ENCODE measurements at places on chromosomes 1 and 21.
A peak's percentile ranks its signal among the peaks of the same experiment; 100 is the strongest.

DNA sequence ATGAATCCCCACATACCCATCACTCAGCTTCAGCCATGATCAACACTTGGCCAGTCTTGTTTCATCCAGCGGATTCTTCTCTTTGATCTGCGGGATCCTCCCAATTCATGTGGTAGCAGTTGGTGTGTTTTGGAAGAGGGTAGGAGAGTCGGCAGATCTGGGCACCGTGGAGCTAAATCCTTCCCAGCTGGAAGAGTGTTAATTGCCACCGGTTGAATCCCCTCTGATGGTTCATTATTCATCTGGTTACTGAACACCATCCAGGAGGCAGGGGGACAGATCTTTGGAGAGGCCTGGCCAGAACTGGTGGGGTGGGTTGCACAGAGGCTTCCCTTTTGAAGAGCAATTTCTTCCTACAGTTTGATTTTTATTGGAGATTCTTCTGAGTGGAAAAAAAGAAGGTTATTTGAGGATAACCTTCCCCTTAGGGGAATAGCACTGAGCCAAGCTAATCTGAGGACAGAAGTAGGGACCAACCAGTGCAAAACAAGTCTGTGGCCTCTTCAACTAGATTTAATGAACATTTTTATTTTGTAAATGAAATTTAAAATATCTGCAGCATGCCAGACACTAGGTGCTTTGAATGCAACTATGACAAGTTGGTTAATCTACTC, 8.1 kb downstream of the NFASC start:
- DNase-seq = no peak

- no peak for DNase-seq
These were observed 2.8 kb downstream of the VPS72 start for GRCh38 chr1:151187205-151187604.

DNA sequence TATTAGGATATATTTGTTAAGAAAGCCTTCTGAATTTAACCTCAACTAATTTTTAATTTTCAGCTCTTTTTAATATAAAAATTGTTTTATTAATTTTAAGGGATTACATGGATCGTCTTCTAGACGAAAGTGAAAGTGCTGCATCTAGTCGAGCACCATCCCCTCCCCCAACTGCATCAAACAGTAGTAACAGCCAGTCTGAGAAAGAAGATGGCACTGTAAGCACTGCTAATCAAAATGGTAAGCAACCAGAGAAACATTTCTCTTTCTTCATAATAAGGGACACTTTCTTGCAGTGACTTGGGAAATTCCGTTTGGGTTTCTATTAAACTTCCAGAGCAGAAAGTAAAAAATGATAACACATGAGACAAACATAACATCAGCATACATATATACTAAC, 56.9 kb downstream of the MIER1 start:
- DNase-seq = peak; percentile 41

- no peak for DNase-seq
These were observed 125.4 kb downstream of the EIF4G3 start for GRCh38 chr1:21051177-21051825.

DNA sequence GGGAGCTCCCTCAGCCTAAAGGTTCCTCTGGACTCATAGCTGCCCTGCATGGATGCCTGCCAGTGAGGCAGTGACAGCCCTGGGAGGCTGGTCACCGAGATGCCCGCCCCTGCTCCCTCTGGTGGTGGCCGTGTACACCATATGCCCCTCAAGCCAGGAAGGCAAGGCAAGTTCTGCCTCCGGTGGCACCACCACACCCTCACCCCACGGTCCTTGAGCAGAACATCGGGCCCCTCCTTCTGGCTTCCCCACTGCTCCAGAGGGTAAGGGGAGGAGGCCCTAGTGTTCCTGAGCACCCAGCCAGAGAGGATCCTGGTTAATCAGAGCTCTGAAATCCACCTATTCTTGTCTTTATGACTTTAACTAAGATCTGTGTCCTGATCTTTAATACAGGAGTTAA, 1.5 kb upstream of the S100A14 start:
- no peak for DNase-seq

DNA sequence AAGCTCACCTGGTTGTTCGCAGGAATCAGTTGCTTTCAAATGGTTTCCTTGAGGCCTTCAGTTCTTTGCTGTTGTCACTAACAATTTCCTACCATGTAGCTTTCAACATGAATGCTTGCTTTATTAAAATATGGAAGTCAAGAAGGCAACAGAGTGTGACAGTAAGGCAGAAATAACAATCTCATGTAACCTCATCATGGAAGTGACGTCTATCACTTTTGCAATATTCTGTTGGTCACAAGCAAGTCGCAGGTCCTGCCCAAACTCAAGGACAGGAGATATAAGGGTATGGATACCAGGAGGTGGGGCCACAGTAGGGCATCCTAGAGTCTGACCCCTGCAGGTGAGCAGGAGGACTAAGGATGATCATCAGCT, 296.8 kb upstream of the ZP4 start:
- no peak for DNase-seq

DNA sequence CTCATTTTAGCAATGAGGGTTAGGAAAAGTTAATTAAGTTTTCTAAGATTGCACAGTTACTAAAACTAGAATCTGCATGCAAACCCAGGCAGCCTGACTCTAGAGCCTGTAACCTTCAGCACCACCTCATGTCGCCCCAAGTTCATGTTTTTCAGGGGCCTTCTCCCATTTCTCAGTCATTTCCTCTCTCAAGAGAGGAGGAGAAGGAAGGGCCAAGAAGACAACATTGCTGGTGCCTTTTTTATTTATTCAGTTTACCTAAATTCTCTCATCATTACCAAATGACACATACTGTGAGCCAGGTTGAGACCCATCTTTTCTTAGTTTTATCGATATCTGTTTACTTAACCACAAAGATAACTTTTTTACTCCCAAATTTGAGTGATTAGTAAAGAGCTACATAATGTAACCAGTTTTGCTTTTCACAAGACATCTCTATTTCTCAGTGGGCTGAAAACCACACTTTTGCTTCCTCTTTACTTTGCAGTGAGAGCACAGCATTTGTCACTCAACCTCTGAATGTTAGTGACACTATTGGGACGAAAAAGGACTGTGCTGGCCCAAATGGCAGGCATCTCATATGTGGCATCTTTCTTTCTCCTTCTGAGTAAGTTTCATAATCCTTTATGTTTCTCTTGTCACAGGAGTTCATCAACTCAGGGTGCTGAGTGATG, at the start of gene CD101:
TSS of gene CD101 (plus strand) at position 507 of the 674 bp plus-strand sequence. CDS start at position 565, 58 bp downstream.
- peak; percentile 34 for DNase-seq

DNA sequence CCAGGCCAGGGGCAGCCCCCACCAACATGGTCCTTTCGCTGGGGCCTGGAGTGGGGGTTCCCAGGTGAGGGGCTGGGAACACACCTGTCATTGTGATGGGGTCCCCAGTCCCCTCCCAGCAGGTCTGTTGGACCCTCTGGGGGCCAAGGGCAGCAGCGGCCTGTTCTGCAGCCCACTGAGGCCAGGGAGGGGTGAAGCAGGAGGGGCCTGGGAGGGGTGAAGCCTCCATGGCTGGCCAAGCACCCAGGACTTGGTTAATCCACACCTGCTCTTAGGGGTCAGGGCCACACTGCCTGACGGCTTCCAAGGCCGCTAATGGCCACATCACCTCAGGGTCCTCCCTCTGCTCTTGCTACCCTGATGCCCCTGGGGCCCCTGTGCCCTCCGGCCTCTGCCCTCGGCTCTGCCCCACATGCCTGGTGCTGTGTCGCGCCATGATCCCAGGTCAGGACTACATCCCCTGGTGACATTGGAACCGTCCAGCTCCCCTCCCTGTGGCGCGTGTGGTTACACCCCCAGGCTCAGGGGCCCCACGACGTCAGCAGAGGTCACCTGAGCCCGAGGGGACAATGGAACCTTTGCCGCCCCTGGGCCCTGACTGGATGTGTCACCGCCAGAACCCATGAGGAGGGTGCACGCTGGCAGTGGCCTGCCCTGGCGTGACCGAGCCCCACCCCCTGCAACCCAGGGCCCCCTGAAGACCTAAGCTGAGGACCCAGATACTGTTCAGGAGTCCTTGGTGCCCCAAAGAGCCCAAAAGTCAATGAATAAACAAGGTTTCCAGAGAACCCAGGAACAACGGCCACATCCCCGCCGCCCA, 7.0 kb downstream of the TNFRSF18 start:
- no peak for DNase-seq

- no peak for DNase-seq
These were observed 2.4 kb upstream of the ELAPOR1 start for GRCh38 chr1:109111386-109112055.

DNA sequence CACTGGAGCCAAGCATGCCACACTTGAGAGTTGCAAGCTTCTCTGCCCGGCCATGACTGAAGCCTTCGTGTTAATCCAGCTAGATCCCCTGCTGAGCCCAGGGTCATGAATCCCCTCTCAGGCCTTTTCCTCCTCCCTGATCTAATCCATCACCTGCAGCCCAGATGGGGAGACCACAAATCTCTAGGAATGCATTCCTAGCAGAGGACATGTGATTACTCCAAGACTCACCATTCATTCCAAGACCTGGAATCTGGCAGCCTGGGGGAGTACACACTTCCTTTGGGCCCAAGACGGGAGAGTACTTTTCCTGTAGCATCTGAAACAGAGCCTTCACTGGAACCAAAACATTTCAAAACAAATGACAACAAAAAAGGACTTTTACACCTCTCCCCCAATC, 269.3 kb upstream of the NFIA start:
- no peak for DNase-seq

GRCh38 chr1:11178021-11179015, 10.8 kb upstream of the ANGPTL7 start:
- DNase-seq = no peak

DNA sequence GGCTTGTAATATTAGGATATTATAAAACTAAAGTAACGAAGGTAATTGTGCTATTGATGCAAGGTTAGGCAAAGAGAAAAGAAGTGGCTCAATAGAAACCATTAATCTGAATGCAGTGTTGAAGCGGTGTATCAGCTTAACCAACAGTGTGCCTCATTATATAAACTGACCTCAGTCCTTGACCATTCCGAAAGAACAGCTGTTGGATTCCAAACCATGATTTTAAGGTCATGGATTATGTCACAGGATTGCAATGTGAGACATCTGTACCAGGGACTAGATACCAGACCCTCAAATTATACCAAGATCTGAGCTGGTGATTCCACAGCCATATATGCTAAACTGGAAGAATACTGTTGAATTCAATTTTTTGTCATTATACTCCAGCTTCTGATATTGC, 134.2 kb upstream of the HP1BP3 start:
- DNase-seq = no peak

DNA sequence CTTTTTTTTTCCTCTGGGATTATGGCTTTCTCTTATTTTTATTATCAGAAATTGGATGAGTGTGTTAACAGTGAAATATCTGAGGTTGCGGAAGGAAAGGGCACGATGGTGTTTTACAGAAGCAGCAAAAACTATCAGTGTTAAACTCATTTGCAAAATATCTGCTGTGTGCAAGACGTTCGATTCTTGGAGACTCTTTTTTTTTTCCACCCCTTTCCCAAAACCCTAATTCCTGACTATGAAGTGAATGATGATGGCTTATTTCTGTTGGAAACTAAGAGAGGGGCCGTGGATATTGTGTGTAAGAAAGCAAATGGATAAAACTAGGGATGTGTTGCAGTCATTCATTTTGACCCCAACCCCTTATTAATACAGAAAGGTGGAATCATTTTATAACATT, 677 bp downstream of the NCAM2 start:
- no peak for DNase-seq

DNA sequence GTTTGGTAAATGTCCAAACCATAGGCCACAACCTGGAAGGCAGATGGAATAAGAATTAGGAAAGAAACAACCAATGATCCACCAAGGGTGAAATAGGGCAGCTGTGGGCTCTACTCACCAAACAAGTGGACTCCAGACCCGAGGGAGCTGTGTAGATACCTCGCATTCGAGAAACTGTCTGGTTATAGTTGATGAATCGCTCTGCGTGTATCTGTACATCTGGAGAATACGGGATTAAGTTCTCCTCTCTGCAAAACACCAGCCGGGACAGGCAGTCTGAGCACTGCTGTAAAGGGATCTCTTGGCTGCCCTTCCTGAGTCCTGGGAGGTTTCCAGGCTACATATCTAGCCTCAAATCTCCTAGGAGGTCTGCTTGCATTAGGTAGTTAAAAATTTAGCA, 9.4 kb upstream of the UBR4 start:
- no peak for DNase-seq

DNA sequence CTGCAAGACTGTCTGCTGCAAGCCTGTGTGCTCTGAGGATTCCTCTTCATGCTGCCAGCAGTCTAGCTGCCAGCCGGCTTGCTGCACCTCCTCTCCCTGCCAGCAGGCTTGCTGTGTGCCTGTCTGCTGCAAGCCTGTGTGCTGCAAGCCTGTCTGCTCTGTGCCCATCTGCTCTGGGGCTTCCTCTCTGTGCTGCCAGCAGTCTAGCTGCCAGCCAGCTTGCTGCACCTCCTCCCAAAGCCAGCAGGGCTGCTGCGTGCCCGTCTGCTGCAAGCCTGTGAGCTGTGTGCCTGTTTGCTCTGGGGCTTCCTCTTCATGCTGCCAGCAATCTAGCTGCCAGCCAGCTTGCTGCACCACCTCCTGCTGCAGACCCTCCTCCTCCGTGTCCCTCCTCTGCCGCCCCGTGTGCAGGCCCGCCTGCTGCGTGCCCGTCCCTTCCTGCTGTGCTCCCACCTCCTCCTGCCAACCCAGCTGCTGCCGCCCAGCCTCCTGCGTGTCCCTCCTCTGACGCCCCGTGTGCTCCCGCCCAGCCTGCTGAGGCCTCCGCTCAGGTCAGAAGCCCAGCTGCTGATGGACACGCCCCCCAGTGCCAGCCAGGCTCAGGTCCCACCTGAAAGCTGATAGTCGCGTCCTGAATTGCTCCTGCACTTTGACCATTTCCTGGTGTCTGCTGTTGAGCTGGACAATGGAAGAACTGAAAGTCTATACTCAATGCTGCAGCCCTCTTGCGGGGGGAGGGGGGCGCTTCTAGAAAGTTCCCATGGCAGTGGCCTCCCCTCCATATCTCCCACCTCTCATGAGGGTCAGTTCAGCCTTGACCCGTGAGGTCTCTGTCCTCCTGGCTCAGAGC, 1.2 kb downstream of the KRTAP10-4 start:
- DNase-seq = no peak

DNA sequence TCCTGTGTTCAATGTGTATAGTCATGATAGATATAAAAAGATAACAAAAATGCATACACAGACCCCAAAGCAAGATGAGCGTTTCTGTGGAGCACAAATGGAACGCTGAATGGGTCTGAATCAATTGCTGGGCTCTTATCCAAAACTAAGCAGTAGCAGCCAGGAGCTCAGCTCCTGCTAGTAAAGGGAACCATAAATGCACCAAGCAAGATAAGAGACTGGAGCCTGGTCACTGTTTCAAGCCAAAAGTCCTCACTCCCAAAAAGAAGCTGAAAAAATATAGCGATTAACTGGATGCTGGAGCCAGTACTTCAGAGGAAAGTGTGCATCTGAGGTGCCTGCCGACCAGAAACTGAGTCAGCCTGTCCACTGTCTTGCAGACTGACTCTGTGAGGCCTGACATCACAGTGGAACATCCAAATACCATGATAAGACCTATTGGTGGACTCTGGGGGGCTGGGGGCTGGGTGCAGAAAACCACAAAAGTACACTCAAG, 68.9 kb downstream of the LRRC8C start:
- peak; percentile 49 for DNase-seq

Measured in stimulated activated CD4-positive, alpha-beta T cell treated with anti-CD3 and anti-CD28 coated beads, Interleukin-2, amount 100 ng/mL, for 24 hours (primary cell).